ENCODE measurements at places on chromosomes 2 and 18.

- no peak for DNase-seq
Measured at GRCh38 chr18:25456334-25457010, 104.5 kb upstream of the ZNF521 start.

GRCh38 chr18:62857263-62857976 is 142.1 kb downstream of the PHLPP1 start:
- no peak for DNase-seq

- DNase-seq, result no peak
Measured at GRCh38 chr2:42170619-42171395, 1.7 kb downstream of the EML4 start.

GRCh38 chr2:192957425-192957824 is 762.7 kb upstream of the TMEFF2 start:
- no peak for DNase-seq

DNA sequence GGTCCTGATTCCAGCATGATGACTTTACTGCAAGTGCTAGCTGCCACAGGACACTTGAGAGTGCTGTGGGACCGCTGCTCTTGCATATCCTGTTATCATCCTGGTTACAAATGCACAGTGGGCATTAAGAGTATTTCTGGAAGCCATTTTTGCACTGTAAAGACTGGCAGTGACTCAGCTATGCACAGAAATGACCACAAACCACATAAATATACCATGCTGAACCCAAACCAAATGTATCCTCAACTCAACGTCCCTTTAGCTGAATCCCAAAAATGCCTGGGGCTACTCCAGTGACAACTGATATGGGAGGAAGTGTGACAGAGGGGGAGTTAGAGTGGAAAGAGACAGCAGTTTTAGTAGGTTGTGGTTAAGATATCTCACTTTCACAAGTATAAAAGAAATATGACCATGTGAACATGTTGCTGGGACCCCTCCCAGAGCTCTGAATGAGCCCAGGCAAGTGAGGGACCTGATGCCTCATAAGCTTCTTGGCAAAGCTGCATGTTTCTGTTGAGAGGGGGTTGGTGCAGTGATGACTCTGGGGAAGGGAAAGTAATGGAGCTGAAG is 37.3 kb downstream of the RHBDD1 start:
- peak; percentile 82 for DNase-seq

DNA sequence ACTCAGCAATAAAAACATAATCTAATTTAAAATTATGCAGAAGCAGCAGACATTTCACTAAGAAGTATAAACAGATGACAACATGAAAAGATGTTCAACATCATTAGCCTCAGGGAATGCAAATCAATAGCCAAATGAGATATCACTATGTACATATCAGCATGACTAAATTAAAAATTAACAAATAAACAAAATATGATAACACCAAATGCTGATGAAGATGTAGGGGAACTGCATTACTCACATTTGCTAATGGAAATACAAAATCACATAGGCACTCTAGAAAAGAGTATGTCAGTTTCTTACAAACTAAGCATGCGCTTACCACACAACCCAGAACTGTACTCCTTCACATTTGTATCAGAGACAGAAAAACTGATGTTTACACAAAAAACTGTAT is 487.2 kb upstream of the REG3G start:
- DNase-seq, result no peak

All from EH (cell line).